ENCODE measurements at places on chromosomes 7 and 10.

- DNase-seq = no peak
Observed at GRCh38 chr7:81004098-81004497, 85.2 kb upstream of the SEMA3C start.

DNA sequence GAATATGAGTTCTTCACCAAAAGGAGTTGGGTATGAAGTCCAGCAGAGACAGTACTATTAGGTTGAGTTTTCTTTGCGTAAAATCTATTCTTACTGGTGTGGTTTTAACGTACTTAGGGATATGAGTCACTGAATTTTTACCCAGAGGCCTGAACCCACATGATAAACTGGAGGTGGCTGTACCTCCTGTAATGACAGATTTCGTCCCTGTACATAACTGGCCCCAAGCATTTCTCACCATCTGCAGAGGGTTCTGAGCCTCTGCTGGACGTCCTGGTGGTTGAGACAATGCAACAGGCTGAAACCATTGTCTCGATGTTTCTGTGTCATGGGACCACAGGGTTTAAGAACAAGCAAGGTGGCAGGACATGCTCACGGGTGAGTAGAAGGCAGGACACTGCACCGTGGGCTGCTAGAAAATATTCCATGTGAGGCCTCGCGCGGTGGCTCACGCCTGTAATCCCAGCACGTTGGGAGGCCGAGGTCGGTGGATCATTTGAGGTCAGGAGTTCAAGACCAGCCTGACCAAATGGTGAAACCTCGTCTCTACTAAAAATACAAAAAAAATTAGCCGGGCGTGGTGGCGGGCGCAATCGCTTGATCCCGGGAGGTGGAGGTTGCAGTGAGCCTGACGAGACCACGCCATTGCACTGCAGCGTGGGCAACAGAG is 233.9 kb downstream of the DNAJB6 start:
- peak; percentile 22 for DNase-seq

GRCh38 chr7:55132890-55133551 is 114.2 kb downstream of the EGFR start:
- no peak for DNase-seq

DNA sequence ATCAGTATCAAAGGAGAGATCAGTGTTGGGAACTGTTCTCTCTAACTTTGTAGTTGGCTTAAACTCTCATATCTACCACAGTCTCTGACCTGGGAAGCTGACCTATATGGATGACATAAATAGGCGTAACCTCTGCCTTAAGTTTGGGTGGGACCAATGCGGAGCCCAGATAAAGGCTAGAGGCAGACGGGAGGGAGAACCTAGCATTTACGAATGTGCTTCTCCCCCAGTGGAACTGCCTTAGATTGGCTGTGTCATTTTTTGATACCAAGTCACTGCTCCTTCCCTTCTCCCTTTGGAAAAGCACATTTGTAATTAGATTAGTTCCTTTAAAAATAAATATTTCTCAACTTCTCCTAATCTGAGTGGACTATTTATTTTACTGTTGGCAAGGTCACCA is 23.7 kb upstream of the LRRN3 start:
- no peak for DNase-seq

GRCh38 chr7:94183289-94183749 is 179.2 kb upstream of the BET1 start:
- no peak for DNase-seq

GRCh38 chr7:151681726-151682125 is 162.0 kb upstream of the RHEB start:
- DNase-seq = no peak

- DNase-seq = no peak
Observed at GRCh38 chr10:131738396-131738735, 162.4 kb upstream of the PPP2R2D start.

DNA sequence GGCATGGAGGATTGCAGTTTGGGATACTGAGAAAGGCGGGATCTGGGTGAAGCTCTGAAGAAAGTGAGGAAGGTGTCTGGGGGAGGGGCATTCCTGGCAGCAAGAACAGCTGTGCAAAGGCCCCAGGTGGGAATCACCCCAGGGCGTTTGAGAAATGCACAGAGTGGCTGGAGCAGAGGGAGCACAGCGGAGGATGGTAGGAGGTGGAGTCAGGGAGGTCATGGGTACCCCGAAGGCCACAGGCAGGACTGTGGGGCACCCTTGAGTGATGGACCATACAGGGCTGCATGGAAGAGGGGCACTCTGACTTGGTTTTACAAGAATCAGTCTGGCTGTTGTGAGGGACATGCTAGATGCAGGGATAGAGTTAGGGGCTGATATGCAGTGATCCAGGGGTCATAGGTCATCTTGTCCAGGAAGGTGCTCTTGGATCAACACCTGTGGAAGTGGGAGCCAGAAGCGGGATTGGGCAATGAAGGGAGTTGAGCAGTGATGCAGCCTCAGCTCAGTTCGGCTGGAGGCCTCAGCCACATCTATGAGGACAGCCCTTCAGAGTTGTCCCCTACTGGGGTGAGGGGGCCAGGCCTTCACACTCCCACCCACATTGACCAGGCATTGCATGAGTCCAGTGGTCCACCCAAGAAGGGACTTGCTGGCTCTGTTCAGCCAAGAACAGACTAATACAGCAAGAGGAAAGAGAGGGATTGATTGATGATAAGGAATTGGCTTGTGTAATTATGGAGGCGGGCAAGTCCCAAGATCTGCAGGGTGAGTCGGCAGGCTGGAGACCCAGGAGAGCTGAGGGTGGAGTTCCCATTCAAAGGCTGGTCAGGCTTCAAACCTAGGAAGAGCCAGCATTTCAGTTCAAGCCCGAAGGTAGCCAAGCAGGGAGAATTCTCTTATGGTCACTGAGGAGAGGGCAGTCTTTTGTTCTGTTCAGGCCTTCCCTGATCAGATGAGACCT is 48.7 kb downstream of the TSPAN15 start:
- no peak for DNase-seq

- DNase-seq = no peak
Observed at GRCh38 chr7:37262181-37262580, 186.5 kb downstream of the ELMO1 start.

DNA sequence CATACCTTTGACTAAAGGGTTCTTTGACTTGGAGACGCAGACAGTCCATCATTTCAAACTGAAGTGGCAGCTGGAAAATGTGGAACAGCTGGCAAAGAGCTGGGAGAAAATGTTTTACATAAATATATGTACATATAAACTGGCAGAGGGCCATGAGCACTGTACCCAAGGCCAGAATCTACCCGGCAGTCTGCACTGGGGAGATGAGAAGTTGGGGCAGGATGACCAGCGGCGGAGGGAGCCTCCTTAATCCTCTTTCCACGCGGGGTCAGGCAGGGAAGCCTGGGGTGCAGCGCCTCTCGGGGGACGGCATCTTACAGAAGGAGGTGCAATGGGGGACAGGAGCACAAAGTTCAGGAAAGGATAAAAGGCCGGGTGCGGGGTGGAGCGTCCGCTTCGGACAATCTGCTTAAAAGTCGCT is 1.3 kb downstream of the GLI3 start:
- no peak for DNase-seq

GRCh38 chr7:87199700-87200450 is 19.7 kb downstream of the TMEM243 start:
- DNase-seq = no peak

GRCh38 chr7:94067506-94067905 is 63.4 kb upstream of the BET1 start:
- DNase-seq = no peak

GRCh38 chr10:113498997-113499396 is 53.9 kb upstream of the HABP2 start:
- DNase-seq = no peak

GRCh38 chr10:132858121-132859081 is 72.5 kb upstream of the NKX6-2 start:
- DNase-seq = peak; percentile 7

- DNase-seq = no peak
Observed at GRCh38 chr7:67821116-67821515, 824.5 kb downstream of the TYW1 start.

GRCh38 chr10:3950676-3951275 is 165.8 kb upstream of the KLF6 start:
- DNase-seq = peak; percentile 56

- DNase-seq = no peak
Observed at GRCh38 chr7:100091411-100092181, 2.8 kb downstream of the COPS6 start.

DNA sequence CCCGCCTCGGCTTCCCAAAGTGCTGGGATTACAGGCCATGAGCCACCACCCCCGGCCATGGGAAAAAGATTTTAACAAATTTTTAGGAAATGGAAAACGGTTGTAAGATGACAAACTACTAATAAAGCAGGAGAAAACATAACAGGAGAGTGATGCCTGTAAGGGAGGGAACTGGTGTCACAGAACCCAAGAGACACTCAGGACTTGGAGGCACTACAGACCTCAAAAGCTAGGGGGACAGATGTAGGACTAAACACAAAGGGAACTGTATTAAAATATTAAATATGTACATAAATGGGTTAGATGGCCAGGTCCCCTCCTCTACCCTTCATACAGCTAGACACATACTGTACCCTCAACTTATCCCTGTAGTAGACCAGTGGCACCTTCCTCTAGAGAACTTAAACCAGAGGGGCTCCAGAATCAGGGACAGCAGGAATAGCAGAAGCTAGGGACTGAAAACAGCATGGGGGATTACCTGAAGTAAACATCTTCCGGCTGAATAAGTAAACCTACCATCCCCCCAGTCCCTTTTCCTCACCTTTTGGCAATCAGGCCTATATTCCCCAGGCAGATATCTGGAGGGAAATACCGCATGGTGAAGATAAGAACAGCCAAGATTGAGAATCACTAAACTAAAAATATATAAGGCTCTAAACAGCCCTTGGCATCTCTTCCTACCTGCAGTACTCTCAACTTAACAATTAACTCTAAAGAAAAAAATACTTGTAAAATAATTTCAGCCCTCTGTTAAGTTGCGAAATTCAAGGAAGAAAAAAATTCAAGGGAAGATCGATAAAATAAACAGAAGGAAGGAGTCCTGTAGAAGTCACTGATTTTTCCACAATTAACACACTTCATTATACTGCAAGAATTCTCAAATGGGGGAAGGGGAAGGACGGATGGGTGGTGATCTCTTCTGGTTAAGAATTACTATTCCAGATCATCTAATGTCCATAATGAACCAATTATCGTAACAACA is 15.5 kb downstream of the TM9SF3 start:
- no peak for DNase-seq

DNA sequence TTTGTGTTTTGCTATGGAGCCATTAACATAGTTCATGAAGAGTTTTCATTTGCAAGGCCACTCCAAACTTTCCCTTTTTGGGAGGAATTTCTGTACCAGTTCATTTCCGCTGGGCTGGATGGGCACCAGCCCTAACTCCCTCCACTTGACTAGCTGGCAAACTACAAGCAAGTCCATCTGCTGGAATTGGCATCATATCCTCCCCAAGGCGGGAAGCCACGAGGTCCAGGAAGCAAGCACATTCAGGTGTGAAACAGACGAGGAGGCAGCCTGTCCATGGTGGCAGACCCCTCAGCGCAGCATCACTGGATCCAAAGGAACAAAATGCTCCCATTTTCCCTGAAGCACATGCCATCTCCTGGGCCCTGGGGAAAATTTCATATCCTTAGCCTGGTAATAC is 125.8 kb downstream of the ABLIM1 start:
- no peak for DNase-seq

GRCh38 chr7:32385316-32385956 is 104.7 kb downstream of the LSM5 start:
- no peak for DNase-seq

DNA sequence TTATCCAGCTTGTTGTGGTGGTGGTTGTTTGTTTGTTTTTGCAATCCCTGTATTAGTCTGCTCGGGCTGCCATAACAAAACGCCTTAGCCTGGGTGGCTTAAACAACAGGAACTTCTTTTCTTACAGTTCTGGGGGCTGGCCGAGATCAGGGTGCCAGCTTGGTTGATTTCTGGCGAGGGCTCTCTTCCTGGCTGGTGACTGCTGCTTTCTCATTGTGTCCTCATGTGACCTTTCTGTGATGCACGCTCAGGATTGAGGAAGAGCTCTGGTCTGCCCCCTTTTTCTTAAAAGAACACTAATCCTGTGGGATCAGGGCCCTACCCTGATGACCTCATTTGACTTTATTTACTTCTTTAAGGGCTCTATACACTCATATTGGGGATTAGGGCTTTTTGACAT is 107.1 kb upstream of the NRP1 start:
- DNase-seq = no peak

DNA sequence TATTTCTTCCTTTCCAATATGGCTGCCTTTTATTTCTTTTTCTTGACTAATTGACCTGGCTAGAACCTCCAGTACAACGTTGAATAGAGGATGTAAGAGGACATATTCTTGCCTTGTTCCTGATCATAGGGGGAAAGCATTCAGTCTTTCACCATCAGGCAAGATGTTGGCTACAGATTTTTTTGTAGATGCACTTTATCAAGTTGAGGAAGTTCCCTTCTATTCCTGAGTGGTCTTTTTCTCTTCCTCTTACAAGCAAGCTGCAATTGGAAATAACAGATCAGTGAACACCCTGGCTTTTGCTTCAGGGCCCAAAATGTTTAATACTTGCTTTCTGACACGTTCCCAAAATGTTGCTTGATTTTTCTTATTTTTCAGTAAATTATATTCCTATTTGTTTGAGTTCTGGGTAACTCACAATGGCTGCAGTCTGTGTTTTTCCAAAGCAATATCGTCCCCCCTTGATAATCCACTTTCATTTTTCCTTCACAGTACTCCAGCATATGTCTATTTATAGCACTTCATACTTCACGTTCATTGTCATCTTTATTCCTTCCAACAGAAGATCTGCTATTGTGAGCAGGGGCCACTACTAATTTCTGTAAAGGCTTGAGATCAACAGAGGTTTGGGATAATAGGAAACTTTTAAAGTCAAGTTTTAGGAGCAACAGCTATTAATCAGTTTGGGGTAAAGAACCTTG is 11.7 kb downstream of the CPEB3 start:
- DNase-seq = no peak

DNA sequence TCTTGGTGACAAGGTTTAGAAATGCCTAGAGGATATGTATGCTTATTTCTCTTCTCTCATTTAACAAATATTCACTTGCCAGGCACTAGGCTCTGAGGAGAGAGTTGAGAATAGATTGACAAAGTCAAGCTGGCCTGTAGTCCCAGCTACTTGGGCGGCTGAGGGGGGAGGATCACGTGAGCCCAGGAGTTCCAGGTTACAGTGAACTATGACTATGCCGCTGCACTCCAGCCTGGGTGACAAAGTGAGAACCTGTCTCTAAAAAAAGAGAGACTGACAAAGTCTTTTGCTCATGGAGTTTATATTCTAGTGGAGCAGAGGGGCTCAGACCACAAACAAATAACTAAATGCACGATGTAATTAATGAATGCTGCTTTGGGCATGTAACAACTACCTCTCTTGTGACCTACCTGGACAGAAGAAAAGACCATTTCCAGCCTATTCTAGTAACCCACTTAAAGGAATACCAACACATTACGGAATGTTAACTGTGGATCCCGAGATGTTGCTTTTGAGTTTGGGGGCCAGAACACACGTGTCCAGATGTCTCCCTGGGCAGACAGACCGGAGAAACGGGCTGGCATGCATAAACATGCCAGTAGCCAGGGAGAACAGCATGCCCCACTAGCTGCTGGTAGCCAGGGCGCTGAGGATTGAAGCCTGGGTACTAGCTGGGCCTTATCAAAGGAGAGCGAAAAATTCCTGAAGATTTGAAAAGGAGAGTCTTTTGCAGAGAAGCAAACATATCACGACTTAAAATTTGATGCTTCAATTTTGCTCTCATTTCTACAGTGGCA is 2.6 kb upstream of the BMPR1A start:
- no peak for DNase-seq

GRCh38 chr7:45703911-45704682 is 129.9 kb downstream of the ADCY1 start:
- no peak for DNase-seq

- no peak for DNase-seq
Observed at GRCh38 chr7:99270702-99271101, 1.9 kb upstream of the MYH16 start.

GRCh38 chr10:4512671-4513240 is 313.3 kb upstream of the AKR1E2 start:
- no peak for DNase-seq
